WTC11 (cell line): ENCODE measurements at places on chromosomes 12 and 14.
A peak's percentile ranks its signal among the peaks of the same experiment; 100 is the strongest.

DNA sequence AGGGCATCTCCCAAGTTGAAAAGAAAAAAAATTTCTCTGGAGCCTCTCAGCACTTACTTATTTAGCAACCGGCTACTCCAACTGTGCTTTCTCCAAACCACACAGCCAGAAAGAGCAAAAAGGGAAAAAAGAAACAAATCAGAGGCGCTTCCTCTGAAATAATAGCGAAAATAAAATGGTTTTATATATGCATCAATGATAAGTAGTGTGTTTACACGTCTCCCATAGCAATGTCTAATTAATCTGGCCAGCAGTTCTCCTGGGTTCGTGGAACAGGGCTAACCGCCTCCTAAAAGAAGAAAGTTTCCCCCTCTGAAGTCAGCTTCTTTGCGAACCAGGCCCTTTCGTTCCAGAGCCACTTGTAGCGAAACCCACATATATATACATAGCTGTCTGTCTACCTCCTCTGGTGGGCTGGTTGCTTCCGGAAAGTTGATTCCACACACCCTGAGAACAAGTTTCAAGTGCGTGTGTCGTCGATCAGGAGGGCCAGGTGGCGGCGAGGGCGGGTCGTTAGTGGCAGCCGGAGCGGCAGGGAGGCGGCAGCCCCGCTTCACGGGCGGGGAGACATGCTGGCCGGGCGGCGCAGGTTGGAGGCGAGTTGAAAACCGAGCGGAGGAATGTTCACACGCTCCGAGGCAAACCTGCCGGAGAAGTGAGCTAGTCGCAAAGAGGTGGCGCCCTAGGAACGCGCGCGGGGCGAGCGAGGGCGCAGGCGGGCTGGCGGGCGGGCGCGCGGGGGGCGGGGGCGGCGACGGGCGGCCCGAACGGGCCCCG is 2.7 kb downstream of the PTHLH start:
- DNase-seq: peak; percentile 81

DNA sequence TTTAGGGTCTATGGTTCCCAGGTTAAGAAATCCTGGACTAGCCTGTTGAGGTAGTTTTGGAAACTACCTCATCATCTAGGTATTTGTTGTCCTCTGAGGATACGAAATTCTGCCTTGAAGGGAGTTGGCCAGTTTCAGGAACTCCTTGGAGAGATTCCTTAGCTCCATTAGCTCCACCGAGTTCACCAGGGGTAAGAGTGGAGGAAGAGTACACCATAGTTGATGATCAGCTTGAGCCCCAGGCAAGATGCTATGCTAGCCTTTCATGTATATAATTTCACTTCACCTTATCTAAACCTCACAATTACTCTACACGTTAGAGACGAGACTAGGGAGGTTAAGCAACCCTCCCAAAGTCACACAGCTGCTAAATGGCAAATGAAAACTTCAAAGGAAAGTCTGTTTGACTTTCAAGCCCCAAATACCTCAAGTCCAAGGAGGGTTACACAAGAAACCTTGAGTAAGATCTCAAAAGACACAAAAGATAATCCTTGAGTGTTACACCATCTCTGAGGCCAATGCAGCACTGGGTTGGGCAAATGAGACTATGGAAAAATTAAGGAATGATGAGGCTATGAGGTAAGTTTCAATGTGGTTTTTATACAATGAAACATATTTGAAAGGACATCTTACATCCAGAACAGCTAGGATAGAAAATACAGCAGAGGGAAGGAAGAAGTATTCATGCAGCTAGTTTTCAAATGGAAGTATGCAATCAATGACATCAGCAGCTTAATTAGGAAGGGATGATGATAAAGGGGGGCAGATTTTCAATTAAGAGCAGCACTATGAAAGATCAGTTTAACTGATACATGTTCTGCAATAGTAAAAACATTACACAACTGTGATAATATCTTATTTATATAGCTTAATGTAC is 97.2 kb upstream of the KRAS start:
- no peak for DNase-seq

DNA sequence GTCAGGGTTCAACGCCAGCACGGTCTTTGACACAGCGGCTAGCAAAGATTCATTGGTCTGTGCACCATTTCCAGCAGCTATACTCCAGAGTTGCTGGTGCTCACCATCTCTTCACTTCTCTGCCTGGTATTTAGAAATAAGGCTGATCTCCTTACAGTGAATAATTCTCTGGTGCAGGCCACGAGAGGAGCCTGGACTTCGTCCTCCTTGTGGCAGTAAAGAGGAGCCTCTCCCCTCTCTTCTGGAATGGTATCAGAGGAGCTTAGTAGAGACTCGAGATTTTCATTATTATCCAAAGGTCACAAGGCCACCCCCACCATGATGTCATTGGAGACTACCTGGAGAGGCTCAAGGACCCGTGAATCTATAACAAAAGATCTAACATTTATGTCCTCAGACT is 30.8 kb upstream of the BCL2L14 start:
- DNase-seq: no peak

GRCh38 chr12:12717586-12718380 is 615 bp downstream of the CDKN1B start:
- peak; percentile 32 for DNase-seq

DNA sequence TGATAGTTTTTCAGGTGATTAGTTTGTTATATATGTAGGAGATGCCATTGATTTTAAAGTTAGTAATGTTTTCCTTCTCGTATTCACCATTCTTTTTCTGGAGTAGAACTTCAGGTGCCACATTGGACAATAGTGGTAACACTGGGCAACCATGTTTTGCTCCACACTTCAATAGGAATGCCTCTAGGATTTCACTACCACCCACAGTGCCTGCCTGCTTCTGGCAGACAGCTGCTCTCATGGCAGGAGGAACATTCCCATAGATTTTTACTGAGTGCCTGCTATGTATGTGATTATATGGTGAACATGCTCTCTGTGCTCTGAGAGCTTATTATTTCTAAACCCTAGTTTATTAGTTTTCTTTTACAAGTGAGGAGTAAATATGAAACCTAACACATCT is 53.7 kb downstream of the GCH1 start:
- DNase-seq: no peak

GRCh38 chr14:20614038-20614840 is 23.1 kb upstream of the RNASE12 start:
- peak; percentile 52 for DNase-seq

- DNase-seq: no peak
Observed at GRCh38 chr12:124852329-124852831, 11.3 kb downstream of the SCARB1 start.

DNA sequence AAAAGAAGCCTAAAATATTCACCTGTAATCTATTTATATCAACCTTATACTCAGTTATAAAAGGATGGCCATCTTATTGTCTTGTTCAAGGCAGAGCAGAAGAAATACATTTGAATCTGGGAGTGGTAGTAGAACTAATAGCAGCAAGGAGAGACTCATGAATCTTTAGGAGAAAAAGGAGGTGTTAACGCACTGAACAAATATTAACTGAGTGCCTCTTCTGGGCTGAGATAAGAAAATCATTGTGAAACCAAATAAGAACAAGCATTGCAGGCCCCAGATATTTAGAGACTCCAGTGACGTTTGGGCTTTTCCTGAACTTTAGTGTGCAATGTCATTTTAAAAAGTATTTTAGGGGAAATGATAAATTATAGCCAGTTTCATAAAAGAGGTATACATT is 790.6 kb downstream of the DIO2 start:
- DNase-seq: no peak

DNA sequence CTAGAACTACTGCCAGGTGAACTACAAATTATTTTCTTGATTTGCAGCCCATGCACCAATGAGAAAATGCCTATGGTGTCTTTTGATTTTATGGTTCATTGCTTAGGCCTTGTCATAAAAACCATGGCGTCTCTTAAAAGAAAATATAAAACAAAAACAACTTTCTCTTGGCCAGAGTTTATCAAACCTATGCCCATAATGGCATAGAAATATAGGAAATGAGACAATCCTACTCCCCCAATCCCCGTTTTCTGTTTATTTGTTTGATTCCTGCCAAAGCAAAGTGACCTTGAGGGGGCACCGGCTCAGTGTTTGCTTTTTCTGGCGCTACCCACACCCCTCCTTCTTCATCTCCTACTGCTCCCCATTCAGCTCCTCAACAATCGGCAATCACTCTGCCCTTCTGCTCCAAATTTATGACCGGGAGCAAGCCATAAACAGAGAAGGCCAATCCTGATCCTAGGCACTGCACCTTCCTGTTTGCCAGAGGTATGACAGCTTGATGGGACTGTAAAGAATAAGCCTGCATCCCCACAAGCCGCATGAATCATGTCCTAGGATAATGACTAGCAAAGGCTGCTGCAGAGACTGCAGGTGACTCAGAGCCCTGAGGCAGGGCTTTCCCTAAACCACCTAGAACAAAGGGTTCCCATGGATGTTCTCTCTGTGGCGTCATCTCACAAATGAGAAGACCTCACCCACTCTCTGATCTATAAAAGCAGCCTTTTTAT is 874.9 kb downstream of the NRXN3 start:
- no peak for DNase-seq

GRCh38 chr14:95265106-95266094 is 54.3 kb downstream of the CLMN start:
- no peak for DNase-seq

DNA sequence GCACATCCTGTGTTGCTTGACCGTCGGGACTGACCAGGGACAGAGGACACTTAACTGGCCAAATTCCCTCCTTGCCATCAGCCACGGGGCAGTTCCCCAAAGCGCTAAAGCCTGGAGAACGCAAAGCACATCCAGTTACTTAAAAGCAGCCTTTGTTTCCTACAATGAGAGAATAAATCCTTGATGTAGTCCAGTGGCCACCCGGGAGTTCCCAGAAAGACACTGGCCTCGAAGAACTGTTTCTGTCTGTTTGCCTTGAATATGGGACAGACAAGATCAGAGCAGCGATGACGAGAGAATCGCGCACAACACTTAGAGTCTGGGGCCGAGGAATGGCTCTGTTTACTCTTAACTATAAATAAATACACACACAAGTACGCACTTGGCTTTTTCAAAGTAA is 102.2 kb downstream of the TNFAIP2 start:
- no peak for DNase-seq

DNA sequence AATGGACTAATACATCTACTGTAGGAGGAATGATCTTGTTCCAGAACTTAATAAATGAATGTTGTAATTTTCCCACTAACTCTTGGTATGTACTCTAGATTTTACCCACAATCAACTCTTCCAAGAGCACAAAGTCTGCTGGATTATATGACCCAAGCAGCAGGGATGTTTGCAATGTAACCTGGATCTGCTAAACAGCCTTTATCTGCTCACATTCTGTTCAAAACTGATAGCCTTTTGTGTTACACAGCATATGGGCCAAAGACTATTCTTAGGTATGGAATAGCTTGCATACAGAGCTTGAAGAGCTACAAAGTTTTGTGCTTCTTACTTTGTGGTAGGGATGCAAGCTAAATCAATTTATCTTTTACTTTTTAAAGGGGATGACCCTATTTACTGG is 213.7 kb upstream of the DCN start:
- no peak for DNase-seq

DNA sequence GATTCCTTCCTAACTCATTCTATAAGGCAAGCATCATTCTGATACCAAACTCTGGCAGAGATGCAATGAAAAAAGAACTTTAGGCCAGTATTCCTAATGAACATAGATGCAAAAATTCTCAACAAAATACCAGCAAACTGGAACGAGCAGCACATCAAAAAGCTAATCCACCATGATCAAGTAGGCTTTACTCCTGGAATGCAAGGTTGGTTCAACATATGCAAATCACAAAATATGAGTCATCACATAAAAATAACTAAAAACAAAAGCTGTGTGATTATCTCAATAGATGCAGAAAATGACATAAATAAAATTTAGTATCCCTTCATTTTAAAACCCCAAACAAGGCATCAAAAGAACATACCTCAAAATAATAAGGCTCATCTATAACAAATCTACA is 98.9 kb downstream of the ACSS3 start:
- no peak for DNase-seq

DNA sequence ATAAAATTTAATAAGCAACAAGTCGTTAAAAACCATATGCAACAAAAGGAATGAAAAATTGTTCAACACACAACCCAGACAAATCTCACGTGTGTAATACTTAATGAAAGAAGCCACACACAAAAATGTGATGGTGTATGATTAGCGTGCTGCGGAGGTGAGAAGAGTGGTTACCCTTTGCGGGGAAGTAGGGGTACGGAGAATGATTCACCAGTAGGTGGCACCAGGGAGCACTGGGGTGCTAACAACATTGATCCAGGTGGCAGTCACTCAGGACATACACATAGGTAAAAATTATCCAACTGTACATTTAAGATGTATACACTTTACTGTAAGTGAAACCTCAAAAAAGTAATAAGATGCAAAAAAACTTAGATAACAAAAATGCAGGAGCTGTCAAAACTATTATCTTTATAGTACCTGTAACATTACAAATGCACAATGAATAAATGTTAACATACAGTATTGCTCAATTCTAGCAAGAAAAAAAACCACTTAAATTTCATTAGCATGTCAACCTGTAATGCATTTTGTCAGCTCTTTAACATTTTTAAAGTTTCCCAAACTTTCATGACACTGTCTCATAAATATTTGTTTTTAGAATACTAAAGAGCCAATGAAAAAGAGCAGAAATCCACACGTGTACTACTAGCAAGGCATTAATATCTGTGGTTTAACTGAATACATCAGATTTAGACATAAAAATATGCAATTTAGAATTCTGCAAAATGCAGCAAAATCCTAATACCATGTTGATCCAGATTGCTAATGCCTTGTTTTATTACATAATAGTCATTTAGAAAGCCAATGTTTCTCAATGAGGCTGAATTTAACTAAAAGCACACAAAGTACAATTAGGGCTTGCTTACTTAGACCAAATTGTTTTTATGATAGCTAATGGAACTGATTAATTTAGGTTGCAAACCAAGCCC is 46.7 kb downstream of the TMCC3 start:
- peak; percentile 71 for DNase-seq

- DNase-seq: no peak
Observed at GRCh38 chr12:132196038-132196872, 52.0 kb downstream of the NOC4L start.

- DNase-seq: no peak
Observed at GRCh38 chr12:130459916-130460315, 122.2 kb downstream of the PIWIL1 start.

- DNase-seq: no peak
Observed at GRCh38 chr14:36162267-36162666, 14.3 kb downstream of the PTCSC3 start.

DNA sequence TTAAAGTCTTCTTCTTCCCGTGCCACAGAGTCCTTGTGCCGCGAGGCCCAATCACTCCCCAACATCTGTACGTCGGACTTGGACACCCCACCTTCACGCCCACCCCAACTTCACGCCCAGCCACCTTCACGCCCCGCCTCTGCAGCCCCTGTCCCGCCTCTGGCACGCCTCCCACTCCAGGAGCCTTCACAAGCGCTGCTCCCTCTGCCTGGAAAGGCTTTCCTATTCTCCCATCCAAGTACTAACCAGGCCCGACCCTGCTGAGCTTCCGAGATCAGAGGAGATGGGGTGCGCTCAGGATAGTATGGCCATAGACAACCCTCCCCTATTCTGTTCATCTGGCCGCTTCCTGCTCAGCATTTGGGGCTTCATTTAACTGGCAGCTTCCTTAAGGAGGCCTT is 17.3 kb upstream of the EIF5 start:
- no peak for DNase-seq

- no peak for DNase-seq
Observed at GRCh38 chr14:92635896-92636295, 112.5 kb downstream of the LGMN start.
